Stimulated activated CD4-positive, alpha-beta T cell treated with anti-CD3 and anti-CD28 coated beads, Interleukin-4, amount 100 ng/mL, for 48 hours (primary cell): ENCODE measurements at places on chromosomes 2 and 18.

DNA sequence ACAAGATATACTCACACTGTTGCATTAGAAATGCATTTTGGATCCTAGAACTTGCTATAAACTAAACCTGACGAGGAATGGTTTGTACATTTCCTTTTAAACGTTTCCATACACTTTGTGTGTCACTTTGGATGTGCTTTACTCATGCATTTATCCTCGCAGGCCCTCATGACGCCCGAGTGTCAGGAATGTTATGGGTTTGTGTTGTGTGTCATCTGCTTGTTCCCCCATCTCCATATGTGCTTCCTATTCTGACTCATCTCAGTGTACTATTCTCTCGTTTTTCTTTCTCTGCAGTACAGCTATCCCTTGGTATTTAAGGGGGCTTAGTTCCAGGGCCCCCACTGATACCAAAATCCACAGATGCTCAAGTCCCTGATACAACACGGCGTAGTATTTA, 121.5 kb upstream of the RASGRP3 start:
- DNase-seq, result no peak

- no peak for DNase-seq
These were observed 5.3 kb upstream of the PAX3 start for GRCh38 chr2:222303828-222304736.

- DNase-seq, result no peak
These were observed 275.1 kb upstream of the RND3 start for GRCh38 chr2:150762571-150762970.

- DNase-seq, result no peak
These were observed 24.2 kb downstream of the MAP3K20 start for GRCh38 chr2:173099804-173100203.

DNA sequence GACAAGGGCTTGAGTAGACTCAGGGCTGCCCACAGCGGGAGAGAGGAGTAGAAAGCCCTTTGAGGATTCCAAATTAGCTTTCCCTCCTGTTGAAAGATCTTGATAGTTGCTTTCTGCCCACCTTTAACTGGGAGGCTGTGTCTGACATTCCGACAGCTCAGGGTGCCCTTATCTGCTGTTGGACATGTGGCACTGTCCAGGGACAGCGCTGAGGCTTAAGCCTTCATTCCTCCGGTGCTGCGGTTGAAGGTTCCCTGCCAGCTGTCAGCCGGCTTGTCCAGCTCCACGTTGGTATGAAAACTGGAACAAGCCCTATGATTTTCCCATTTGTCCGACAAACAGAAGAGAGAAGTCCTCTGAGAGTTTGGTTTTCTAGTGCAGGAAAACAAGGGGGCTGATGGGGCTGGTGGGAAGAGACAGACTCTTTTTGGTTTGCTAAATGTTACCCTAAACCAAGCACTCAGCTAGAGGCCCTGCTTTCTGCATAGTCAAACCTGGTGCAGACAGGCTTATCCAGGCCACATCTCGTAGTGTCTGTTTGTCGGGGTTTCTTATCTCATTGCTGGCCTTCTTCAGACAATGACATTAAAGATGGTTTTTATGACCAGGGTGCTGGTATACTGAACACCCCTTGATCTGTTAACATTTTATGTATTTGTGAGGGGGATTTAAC, 24.5 kb downstream of the GREB1 start:
- DNase-seq, result no peak

DNA sequence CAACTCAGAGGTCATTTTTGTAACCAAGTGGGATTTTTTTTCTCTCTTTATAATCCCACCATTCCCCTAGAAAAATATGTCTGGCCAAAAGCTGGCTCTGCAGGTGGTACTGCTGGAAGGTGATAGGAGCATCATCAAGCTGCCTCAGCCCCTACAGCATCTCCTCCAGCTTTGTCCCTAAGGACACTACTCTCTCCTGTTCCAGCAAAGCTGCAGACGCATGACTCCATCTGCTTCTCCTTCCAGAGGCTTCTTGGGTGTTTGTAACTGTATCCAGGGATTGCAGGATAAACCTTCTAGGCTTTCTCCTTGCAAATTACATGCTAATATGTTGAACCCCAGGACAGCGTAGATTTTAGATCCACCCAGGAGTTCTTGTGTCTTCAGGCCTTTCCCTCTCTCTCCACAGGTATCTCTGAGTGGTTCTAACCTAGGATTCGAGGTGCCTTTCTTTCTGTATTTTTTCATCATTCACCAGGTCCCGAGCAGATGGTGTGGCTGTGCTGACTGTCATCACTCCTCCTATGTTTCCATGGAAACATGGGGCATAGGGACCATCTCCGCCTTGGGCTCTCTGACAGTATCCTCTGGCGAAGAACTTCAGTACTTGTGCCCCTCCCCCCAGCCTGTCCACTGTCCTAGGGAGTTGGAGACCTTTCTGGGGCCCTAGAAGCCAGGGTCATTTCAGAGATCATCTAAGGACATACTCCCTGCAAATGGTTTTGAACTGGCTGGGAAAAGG, 34.3 kb downstream of the AFF3 start:
- DNase-seq, result no peak

GRCh38 chr2:217282531-217282930, 422.7 kb upstream of the TNP1 start:
- DNase-seq, result no peak

DNA sequence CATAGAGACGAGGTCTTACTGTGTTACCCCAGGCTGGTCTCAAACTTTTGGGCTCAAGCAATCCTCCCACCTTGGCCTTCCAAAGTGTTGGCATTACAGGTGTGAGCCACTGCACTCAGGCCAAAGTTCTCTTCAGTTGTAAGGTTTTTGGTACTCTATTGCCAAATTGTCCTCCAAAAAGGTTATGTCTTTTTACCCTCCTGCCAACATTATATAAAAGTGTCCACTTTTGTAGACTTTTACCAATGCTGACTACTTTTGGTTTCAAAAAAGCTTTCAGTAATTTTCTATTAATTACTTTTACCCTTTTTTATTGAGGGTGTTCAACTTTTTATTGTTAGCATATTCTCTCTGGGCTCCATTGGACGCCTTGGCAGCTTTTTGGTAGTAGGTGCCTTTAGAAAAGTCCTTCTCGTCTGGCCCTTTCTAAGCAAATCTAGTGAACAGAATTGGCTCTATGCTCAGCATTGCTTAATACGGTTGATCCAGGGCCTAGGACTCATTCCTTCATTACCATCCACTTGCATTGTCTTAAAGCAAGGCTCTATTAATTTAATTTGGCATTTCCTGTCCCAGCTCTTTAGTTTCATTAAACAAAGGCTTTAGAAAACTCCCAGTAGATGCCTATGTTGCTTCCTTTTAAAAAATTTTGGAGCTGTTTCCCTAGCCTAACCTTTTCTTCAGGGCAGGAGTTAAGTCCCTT, 16.7 kb upstream of the IL1A start:
- DNase-seq, result no peak

GRCh38 chr2:235170016-235170415, 218.2 kb downstream of the SH3BP4 start:
- no peak for DNase-seq

- DNase-seq, result no peak
These were observed 119.9 kb upstream of the PIEZO2 start for GRCh38 chr18:11269257-11269656.

- DNase-seq, result no peak
These were observed 77.2 kb downstream of the PIGN start for GRCh38 chr18:62109676-62110075.

DNA sequence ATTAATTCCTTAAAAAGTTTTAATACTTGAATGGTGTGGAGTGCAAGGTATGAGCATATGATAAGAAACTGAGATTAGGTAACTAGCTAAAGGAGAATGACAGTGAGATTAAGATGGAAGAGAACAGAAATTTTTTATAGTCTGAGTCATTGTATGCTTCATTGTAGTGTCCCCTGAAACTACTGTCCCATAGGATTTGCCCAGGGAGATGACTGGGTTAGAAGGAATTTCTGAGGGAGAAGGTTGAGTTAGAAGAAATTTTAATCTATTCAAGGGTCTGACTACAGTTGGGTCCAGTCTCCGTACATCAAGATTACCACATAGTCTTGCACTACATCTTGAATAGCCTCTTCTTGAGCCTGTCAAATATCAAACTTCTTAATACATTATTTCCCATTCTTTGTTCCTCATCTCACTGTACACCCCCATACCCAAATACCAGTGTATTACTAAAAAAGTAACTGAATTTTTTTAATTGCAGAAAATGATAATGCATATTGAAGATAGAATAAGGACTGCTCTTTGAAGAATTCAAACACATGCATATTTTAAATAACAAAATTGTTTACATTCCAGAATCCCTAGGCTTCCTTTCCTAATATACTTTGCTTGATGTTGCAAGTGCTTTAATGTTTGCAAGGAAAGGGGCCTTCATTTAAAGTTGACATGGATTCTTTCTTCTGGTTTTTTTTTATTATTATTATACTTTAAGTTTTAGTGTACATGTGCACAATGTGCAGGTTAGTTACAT, 314.3 kb upstream of the COL3A1 start:
- no peak for DNase-seq

DNA sequence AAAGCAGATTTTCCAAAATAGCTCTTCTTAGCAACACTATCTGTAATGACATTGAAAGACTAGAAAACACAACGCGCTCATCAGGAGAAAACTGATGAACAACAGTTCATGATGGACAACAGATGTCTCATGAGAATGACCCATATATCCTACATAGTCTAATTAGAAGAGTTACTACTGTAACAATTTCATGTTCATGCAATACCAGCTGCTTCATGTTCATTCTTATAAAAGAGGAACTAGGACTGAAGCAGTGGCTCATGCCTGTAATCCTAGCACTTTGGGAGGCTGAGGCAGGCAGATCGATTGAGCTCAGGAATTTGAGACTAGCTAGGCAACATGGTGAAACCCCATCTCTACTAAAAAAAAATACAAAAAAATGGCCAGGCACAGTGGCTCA, 22.7 kb downstream of the TRAPPC8 start:
- no peak for DNase-seq

- DNase-seq, result no peak
These were observed 40.6 kb downstream of the GPD2 start for GRCh38 chr2:156476850-156477206.

DNA sequence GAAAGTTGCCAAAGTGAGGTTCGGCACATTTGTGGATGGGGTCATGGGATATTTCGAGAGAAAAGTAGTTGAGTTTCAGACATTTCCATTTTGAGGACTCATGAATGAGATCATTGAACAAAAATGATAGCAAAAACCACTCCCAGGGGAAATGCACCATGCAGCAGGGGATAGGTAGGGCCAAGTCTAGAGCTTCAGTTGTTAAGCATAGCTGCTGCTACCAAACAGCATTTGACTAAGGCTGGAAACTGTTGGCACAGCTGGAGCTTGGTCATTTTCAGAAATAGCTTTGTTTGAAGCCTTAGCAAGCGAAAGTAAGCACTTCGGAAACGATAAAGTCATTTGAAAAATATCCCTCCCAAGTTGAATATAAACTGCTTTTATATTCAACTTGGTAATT, 431.8 kb downstream of the SOCS6 start:
- no peak for DNase-seq

GRCh38 chr2:45404807-45405297, 206.2 kb downstream of the SRBD1 start:
- no peak for DNase-seq

DNA sequence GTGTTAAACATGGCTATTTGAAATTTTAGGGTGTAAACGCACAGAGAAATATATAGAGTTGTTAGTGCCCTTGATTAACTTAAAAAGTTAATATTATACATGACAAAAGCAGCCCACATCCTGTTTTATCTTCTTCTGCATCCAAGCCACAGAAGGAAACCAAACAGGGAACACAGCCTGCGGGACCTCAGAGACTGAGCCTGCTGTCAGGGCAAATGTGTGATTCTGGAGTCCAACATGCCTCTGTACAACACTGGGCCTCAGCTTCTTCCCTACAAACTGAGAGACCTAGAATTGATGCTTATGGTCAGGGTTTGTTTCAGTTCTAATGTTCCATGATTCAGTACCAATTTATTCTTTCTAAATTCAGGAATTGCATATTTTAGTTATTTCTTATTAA, 404.7 kb downstream of the FBXO15 start:
- DNase-seq, result no peak

- DNase-seq, result no peak
These were observed 249.8 kb downstream of the NYAP2 start for GRCh38 chr2:225649274-225649673.

DNA sequence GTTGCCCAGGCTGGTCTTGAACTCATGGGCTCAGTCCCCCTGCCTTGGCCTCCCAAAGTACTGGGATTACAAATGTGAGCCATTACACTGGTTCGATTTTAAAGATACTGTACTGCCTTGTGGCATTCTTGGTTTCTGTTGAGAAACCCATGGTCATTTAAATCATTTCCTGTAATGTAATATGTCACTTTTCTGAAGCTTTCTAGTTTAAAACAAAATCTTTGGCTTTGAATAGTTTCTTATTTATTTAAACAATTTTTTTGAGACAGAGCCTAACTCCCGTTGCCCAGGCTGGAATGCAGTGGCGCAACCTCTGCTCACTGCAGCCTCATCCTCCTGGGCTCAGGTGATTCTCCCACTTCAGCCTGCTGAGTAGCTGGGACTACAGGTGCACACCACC, 8.9 kb downstream of the ZNF512 start:
- no peak for DNase-seq

GRCh38 chr18:60549338-60549960, 176.9 kb upstream of the MC4R start:
- no peak for DNase-seq

DNA sequence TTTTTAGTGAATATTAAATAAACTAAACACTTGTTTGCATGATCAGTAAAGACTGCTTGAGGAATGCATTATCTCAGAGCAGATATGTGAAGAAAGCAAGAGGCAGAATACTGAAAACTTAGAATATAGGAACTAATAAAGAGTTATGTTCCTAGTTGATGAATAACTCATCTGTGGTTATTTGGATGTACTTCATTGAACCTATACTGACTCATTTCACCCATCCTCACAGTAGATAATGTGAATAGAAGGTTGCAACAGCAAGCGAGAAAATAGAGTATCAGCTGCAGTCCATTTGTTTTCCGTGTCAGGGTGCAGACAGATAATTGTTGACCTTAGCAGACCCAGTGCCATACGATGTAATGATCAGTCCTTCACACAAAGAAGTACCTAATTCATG, 945.7 kb upstream of the LRRTM1 start:
- no peak for DNase-seq

DNA sequence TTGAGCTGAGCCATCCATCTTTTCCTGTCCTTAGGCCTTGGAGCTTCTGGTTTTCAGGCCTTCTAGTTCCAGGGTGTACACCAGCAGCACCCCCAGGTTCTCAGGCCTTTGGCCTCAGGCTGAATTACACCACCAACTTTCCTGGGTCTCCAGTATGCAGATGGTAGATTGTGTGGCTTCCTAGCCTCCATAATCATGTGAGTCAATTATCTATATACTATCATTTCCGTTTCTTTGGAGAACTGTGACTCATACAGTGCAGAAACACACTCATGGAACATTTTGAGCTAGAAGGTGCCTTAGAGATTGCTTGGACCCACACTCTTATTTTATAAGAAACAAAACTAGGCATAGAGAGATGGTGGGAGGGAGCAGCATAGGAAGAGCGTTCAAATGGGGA, 167.4 kb downstream of the NCK2 start:
- no peak for DNase-seq

GRCh38 chr2:43708178-43708577, 31.9 kb upstream of the C1GALT1C1L start:
- no peak for DNase-seq
